ENCODE measurements at places on chromosomes 13 and 19.

DNA sequence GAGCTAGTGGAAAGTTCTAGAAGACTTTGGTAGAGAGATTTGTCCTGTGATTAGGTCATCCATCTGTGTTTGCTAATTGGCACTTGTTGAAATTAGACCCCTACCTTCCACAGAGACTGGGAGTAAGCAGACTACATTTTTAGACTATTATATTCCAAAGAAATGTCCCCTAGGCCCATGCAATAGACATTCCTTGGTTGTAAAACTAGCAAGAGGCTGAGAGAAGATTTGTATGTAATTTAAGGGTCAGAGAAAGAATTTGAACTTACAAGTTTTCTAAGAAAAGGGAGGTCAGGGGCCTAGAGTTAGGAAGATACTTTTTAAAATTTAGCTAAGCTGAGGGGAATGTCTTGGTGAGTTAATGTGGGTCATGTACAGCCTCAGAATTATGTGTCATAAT, 470.7 kb upstream of the SLITRK1 start:
- DNase-seq = no peak

- DNase-seq = peak; percentile 90
Observed at GRCh38 chr19:17075035-17075863, at the start of the genes HAUS8 and MYO9B. TSS of gene HAUS8 (minus strand) at chr19:17075452. CDS start at chr19:17075422, 30 bp downstream. TSS of gene MYO9B (plus strand) at chr19:17075777. CDS start at chr19:17101718, 25,941 bp downstream.

DNA sequence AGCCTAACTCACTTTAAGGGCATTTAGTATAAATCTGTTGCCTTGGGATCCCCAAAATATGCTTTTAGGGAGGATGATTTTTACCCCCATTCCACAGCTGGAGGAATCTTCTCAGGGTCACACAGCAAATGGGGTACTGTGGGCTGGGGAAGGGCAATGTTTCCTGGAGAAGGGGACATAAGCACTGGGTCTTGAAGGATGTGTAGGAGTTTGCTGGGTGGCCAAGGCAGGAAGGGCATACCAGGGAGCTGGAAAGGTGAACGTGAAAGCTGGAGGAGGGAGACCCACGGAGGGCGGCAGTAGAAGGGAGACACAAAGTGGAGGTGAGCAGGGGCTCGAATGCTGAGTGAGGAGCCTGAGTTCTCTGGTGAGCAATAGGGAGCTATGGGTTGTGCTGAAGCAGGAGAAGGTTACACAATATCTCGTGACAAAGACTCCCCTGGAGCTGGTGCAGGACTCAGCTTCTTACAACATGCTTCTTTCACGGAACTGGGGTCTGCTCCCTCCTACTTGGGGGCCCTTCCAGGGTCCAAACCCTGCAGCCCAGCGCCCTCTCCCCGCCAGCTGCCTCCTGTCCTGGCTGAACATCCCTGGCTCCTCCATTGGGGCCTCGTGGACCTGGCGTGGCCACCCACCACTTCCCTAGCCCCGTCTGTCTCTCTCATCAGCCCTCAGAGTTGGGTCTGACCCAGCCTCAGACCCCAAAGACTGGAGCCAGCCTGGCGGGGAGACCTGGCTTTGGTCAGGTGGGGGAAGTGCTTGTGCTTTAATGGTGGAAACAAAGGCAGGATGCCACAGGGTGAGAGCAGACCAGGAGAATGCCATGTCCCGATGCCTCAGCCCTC, 11.1 kb downstream of the CILP2 start:
- no peak for DNase-seq

GRCh38 chr13:32538143-32538620, 413 bp downstream of the N4BP2L2 start:
- DNase-seq = no peak

DNA sequence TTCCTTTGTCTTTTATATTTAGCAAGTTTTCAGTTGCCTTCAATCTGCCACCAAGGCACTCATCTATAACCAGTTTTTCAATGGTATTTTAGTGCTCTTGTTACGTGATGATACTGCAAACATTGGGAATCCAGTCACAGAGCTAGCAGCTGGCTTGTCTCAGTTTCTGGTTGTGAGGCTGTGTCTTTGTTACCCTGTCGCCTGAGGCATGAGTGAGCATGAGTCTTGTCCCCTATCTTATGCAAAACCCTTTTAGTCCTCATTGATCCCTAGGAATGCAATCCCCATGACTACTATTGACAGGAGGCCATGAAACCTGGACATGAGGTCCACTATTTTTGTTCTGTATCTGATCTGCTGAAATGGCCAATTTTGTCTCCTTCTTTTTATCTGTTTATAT, 391.0 kb downstream of the LMO7 start:
- DNase-seq = no peak

DNA sequence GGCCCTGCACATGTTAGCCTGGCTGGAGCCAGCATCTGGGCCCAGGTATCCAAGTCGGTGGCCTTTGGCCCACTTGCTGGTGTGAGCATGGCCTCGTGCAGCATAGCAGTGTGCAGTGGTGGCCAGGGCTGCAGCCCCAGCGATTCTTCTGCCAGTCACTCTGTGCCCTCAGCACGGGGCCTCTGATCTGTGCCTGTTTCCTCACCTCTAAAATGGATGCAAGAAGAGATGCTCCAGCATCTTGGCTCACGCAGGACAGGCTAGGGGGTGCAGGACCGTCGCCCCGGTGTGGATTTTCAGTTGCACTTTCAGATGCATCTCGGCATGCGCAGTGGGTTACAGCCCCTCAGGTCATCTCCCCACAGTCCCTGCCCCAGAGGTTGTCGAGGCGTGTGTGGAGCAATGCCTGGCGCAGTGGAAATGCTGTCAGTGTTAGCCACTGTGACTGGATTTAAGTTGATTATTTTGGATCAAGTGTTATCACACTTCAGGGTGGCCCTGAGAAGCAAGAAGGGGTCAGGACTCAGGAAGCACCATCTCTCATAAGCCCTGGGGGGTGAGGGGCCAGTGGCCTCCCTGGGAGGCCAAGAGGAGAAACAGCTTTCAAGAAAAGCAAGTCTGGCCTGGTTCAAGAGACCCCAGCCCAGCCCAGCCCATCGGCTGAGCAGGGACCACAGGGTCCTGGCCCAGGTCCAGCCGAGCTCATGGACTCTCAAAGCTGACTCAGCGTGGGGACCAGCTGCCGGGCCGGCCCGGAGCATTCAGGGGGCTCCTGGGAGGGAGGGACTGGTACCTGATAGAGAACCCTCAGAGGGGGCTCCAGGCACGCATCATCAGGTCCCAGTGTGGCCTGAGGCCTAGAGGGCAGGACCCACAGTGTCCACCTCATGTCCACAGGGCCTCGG, 27.8 kb downstream of the AP1M1 start:
- no peak for DNase-seq

GRCh38 chr13:99155821-99156220, 44.8 kb upstream of the UBAC2 start:
- no peak for DNase-seq

DNA sequence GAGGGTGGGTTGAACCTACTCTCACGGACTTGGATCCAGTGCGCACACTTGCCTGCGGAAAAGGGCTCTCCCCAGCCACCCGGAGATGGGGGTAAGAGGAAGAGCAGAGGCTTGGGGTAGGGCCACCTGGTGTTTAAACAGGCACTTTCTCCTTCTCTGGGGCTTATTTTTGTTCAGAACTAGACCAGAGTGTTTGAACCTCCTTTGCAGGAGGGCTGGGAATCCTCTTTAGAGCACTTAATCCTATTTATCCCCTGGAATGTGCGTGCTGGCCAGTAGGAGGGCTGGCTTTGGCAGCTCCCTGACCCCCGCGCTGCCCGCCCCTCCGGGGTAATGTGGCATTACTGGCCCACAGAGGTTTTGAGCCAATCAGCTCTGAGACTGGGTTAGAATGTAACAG, 2.0 kb downstream of the RGS9BP start:
- no peak for DNase-seq

DNA sequence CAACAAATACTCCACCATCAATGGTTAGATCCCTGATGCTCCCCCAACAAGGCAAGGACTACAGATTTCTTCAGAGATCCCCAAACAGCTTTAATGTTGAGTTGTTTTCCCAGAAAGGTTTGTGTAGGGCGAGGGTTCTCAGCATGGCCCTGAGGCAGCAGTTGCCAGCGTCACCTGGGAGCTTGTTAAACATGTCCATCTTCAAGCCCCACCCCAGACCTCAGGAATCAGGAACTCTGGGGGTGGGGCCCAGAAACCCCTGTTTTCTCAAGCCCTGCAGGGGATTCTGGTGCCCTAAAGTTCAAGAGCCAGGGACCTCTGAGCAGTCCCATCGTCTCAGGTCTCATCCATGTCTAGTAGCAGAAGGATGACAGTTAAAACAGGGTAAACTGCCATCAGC, 9.6 kb downstream of the EFNB2 start:
- no peak for DNase-seq
